ENCODE measurements at places on chromosomes 2 and 18.

DNA sequence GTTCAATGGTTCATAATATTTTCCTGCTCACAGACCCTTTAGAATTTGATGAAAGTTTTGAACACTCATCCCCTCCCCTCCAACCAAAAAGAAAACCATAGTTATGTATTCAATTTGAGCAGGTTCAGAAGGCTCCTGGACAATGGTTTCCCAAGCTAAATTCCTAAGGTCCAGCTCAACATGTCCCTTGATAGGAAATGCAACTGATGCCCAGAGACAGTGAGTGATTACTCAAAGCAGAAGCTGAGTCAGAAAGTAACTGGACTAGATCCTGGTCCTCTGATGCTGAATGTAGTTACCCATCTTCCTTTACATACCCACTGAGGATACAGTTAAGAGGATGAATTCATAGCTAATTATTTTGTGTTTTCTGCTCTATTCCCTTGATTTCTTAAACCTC lies 218.9 kb upstream of the NCKAP5 start:
- DNase-seq, result no peak

DNA sequence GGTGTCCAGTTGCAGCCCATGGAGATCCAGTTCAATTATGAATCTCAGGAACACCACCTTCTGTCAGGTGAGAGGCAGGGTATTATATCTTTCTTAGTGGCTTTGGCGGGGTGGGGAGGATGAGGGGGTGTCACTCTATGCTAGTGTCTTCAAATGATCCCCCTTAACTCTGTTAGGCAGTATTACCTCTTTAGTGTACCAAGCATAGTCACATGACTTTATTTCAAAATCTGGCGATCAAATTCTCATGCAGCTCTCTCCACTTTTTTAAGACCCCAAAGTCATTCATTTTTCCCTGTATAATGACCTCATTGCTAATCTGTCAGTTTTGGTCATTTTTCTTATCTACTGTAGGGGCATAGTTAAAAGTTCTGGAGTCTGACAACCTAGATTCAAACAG lies 1.1 kb upstream of the ZSCAN30 start:
- no peak for DNase-seq

DNA sequence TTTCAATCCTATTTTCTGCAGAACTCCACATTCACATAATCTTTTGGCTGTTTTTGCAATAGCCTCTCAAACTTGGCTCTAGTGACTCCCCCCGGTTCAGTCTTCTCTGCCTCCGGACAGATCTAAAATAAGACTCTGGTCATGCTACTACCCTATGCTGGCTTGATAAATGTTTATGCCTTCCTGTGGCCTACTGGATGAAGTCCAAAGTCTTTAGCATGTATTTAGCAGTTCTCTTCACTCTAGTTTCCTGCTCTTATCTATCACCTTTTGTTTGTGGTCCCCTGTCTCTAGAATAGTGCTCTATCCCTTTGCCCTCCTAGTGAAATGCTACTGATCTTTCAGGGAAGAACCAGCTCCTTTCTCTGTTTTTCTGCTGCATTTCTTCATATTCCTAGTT lies 14.4 kb downstream of the ADCYAP1 start:
- no peak for DNase-seq

- DNase-seq, result no peak
Measured at GRCh38 chr2:65396348-65397026, 35.9 kb downstream of the SPRED2 start.
